CD14-positive monocyte (primary cell): ENCODE measurements at places on chromosomes 12 and 14.
A peak's percentile ranks its signal among the peaks of the same experiment; 100 is the strongest.

GRCh38 chr12:9872742-9873141 is 3.6 kb upstream of the CLEC2B start:
- DNase-seq, result no peak

DNA sequence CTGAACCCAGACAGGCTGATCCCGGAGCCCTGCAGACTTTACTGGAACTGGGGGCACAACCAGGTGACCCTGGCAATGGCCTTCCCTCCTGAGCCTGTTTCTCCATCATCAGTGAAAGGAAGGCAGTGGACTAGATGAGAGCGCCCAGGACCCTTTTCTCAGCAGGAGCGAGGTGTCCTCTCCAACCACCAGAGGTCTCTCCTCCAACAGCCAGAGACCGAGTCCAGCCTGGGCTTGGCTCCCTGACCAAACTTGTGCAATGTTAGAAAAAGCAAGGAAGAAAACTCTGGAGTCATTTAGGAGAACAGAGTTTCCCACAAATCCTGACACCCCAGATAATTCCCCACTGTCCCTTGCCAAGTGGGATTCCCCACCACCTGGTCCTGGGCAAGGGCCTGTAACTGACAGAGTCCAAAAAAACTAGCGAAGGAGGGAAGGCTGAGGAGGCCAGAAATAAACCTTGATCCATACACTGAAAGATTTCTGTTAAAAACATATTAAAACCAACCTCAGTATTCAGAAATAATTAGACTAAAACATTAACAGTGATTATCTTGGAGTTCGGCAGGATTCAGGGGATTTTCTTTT is 9.0 kb downstream of the RPS6KL1 start:
- DNase-seq, result peak; percentile 28

GRCh38 chr14:74618078-74618952 is 6.3 kb upstream of the LTBP2 start:
- peak; percentile 93 for DNase-seq

GRCh38 chr14:31297701-31298344 is 90.2 kb upstream of the HECTD1 start:
- no peak for DNase-seq

GRCh38 chr14:93733231-93733630 is 55.1 kb downstream of the PRIMA1 start:
- DNase-seq, result no peak

DNA sequence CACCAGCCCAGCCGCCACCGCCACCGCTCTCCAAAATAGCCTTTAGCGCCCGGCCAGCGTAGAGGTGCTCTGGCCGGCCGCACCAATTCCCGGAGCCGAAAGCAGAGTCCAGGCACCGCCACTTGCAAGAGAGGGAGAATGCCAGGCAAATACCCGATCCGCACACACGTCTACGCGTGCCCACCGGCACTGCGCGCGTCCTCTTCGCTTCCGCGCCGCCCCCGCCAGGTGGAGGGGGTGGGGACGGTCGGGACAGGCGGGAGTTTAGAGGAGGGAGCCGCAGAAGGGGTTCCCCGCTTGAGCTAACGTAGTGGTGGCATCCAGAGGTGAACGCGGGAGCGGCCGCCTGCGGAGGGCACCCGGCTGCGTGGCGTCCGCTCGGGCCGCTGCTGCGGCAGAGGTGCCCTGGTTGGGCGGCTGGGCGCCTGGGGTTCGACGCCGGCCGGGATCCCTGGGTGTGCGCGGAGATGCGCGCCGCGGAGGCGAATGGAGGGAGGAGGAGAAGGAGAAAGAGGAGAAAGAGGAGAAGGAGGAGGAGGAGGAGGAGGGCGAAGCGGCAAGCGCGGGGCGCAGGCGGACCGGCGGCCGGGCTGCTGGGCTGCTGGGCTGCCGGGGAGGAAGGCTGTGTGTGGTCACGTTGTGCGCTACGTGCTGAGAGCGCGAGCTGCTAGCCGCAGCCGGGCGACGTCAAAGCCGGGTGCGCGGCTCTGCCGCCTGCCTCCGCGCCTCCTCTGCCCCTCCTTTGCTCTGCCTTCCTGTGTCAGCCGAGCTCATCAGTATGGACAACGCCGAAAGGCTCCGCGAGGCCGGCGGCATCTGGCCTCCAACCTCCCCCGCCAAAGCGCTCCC is at the start of gene MDGA2:
Gene MDGA2, minus strand, starts transcription at position 140 of the 849 bp plus-strand sequence.
- DNase-seq, result no peak

- DNase-seq, result no peak
Measured at GRCh38 chr14:24080888-24081738, 9.8 kb downstream of the CPNE6 start.

GRCh38 chr12:21786041-21786531 is 11.6 kb upstream of the KCNJ8 start:
- no peak for DNase-seq

DNA sequence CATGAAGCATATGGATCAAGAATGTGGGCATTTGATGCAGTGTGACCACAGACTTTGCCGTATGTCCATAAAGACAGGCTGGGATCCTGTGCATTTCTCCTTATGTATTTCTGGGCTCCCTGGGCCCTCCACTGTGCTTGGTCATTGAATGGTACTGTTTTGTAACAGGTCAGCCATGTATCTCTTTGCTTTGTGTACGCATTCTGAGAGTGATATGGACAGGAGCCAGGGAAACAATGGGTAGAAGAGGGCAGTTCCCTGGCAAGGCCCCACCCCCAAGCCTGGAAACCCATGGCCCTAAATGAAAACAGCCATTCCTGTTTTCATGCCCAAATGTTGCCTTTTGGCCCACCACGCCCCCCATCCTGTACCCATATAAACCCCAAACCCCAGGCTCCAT is 15.2 kb upstream of the FBXO34 start:
- no peak for DNase-seq

DNA sequence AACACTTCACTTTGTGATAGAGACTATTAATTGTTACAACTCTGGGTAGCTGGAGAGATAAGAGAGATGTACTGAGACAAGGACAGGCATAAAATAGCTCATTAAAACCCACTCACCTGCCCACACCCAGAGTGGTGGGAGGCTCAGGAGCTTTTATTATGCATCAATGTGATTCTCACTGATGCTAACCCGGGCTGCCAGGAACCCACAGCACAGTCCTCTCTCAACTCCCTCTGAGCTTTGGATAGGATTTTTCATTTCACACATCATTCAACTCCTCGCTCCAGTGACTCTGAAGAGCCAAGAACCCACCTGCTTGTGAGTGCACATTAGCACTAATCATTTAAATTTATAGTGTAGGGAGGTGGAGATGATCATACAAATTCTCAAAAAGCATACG is 827.9 kb downstream of the FLRT2 start:
- no peak for DNase-seq

DNA sequence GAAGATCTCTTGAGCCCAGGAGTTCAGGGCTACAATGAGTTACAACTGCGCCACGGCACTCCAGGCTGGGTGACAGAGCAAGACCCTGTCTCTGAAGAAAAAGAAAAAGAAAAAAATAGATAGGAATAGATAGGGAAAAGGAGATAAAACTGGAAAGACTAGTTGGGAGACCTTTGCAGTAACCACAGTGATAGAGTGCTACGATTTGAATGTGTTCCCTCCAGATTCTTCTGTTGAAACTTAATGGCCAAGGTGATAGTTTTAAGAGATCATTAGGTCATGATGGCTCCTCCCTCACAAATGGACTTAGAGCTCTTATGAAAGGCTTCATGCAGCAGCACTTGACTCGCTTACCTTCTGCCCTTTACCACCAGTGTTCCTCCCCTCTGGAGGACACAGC is 13.5 kb upstream of the ATF1 start:
- DNase-seq, result no peak

DNA sequence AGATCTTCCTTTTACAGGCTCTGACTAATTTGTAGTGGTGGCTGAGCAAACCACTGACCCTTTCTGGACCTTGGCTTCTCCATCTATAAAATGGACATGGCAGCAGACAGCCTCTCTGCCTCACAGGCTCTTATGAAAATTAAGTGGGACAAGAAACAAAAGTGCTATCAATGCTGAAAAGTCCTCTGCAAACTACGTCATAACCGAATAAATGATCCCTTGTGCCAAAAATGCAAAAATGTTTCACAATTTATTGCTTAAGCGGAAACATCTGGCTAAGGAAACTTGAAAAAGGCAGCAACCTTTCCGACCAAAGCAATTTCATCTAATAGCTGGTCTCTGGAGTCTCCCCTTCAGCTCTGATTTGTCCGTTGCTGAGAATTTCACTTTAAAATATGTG is 108.5 kb upstream of the PLXNC1 start:
- DNase-seq, result peak; percentile 4

GRCh38 chr12:27015730-27016076 is 1.5 kb upstream of the TM7SF3 start:
- DNase-seq, result no peak

DNA sequence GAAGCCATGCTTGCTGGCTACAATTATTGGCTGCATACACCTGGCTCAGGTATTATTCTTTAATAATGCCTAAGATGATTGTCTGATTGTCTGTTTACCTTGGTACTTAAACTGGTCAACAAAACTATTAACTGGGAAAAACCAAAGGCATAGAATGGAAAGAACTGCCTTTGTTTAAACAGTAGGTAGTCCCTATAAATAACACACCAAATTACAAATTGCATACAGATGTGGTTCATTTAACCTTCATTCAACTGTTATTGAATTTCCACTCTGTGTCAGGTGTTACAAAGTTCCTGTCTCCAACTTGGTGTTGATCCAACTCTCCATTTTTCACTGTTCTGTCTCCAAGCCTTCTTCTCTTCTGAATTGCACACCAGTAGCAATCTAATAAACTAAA is 79.8 kb upstream of the FSCB start:
- no peak for DNase-seq

DNA sequence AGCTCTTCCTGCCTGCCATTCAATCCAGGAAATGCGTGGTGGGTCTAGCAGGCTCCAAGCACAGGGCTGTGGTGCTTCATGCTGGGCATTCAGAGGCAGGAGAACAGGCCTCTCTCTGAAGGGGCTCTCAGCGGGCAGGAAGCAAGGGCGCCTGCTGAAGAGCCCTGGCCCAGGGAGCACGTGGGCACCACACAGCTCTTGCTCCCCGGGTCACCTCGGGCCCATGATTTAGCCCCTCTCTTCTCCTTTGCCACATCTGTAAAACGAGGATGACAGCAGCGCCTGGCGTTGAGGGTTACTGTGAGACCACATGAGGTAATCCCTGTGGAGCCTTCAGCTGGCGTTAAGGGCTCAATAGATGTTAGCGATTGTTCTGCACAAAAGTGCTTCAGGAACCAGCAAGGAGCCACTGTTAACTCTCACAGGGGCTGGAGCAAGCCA is 37.6 kb upstream of the SPTLC2 start:
- DNase-seq, result no peak

DNA sequence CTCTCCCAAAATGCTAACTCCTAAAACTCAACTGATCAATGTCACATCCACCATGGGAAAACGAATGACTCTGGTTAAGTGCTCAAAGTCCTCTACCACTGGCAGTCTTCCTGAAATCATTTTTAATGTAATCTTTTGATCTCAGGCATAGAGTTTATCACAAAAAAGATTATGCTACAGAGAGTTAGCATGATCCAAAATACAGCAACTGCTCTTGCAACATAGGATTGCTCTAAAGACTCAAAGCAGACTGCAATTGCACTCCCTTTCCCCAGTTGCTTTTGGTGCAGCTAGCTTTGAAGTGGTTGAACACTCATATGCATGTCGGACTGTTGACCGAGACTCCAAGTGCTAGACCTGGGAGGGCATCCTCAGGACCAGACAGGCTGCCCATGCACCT is 109.3 kb downstream of the C12orf42 start:
- no peak for DNase-seq

DNA sequence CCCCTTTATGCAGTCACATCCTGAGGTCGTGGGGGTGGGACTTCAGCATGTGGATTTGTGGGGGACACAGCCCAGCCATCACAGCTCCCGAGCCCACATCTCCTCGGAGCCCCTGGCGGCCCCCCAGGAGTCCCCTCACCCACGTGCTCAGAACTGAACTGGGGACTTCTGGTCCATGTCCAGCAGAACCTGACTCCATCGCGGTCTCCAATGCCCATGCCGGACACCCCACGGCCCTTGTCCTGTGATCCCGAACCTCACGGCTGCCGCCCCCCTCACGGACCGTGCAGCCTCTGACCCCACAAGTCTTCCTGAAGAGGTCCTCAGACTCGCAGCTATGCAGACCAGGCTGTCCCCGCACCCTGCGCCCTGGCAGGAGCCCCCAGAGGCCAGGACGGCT is 13.5 kb upstream of the FBRSL1 start:
- no peak for DNase-seq

DNA sequence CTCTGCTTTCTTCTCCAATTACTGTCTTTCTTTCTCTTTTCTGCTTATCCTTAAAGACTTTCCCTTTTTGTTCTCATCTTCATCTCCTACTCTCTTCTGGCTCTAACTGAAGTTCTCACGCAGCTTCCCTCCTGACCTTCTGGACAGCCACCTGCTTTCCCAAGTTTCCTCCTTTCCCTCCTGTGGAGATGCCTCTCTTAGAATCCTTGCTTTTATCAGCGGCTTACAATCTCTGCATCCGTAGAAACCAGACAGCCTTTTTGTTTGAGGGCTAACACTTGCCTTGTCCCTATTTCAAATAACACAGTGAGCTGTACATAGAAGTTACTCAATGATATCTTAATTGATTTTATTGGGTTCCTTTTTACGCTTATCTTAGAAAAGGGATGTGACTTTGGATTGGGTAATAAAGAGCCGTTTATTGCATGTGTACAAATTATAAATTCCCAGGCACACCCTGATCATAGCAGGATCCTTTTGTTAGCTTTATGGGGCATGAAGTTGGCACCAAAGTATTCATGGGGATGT is 2.1 kb upstream of the LGALS3 start:
- DNase-seq, result peak; percentile 53

- no peak for DNase-seq
Measured at GRCh38 chr12:91094032-91094662, 17.1 kb downstream of the LUM start.

DNA sequence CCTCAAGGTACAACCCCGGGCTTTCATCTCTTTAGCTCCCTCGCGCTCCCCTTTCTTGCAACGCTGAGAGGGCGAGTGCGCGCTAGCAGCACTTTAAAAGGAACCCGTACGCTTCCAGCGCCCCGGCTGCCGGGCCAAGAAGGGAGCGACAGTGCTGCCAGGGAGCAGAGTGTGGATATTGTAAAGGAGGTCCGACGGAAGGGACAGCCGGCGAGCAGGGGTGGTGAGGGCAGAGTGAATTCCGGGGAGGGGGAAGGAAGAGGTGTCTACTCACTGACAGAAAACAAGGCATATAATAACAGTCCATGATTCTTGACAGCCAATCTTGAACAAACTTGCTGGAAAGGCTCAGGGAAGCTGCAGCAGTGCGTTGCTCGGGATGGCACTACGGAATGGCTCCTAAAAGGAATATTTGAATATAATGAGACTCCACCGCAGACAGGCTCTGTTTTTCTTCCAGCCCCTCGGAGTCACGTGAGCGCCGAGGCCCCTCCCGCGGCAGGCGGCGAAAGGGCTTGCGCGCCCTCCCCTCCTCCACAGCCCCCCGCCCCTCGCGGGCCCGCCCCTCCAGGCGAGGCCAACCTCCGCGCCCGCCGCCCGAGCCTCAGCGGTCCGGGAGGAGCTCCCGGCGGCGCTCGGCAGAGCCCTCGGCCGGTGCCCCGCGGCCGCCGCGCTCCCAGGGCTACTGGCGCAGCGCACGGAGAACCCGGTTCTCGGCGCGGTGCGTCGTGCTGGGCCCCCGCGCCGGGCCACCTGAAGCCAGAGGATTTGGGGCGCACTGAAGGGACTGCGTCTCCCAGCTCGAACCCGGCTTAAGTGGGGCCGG is 3.4 kb downstream of the BMP4 start:
- DNase-seq, result no peak

GRCh38 chr12:1934831-1935230 is 16.4 kb upstream of the CACNA2D4 start:
- no peak for DNase-seq

GRCh38 chr12:113700943-113701342 is 229.3 kb upstream of the LHX5 start:
- no peak for DNase-seq
